GM23248 (cell line): ENCODE measurements at places on chromosomes 12 and 14. TPM values are rescaled to one million over a fixed set of nuclear protein-coding genes. Genes with fewer than 3 reads are reported as not detected.

HHIPL1 gene
- 11.3 and 19.2 TPM in 2 replicates for total RNA-seq

LRRIQ1 gene
- 0.11 and 0.13 TPM in 2 replicates for total RNA-seq

MIP gene
- total RNA-seq, result not detected in 2 replicates

POTEM gene
- total RNA-seq, result not detected in 2 replicates

IL23A gene
- not detected in 2 replicates for total RNA-seq

PLA2G1B gene
- not detected in 2 replicates for total RNA-seq

TMEM132D gene
- not detected in 2 replicates for total RNA-seq

IFI27 gene
- not detected in 2 replicates for total RNA-seq

CHST11 gene
- total RNA-seq, result 5.4 and 18.1 TPM in 2 replicates

C1QL4 gene
- not detected in 2 replicates for total RNA-seq

SERPINA1 gene
- 0.65 TPM in 1 of 2 replicates, not detected in the other for total RNA-seq

TGFB3 gene
- total RNA-seq, result 3.2 and 3.9 TPM in 2 replicates

NRXN3 gene
- 0.11 TPM in 1 of 2 replicates, not detected in the other for total RNA-seq

OLR1 gene
- total RNA-seq, result 6.3 and 6.8 TPM in 2 replicates

LRP1 gene
- total RNA-seq, result 257 and 296 TPM in 2 replicates

CIDEB gene
- total RNA-seq, result 0.51 and 2.1 TPM in 2 replicates

ARHGAP9 gene
- 0.11 TPM in 1 of 2 replicates, not detected in the other for total RNA-seq

TEAD4 gene
- total RNA-seq, result 13.6 and 14.8 TPM in 2 replicates

LTBR gene
- 147 TPM in 2 replicates for total RNA-seq

ITGA5 gene
- total RNA-seq, result 496 and 541 TPM in 2 replicates

GALNT16 gene
- 1.4 and 4.2 TPM in 2 replicates for total RNA-seq

TDRD9 gene
- not detected in 2 replicates for total RNA-seq

PDZRN4 gene
- not detected in 2 replicates for total RNA-seq

FOXG1 gene
- total RNA-seq, result not detected in 2 replicates

VDR gene
- 30.5 and 37.2 TPM in 2 replicates for total RNA-seq

FBRSL1 gene
- total RNA-seq, result 3.7 and 4.6 TPM in 2 replicates

ERP27 gene
- not detected in 2 replicates for total RNA-seq
